ENCODE measurements at places on chromosomes 7 and 10.

- DNase-seq: no peak
Observed at GRCh38 chr7:2306688-2307087, 7.6 kb downstream of the SNX8 start.

DNA sequence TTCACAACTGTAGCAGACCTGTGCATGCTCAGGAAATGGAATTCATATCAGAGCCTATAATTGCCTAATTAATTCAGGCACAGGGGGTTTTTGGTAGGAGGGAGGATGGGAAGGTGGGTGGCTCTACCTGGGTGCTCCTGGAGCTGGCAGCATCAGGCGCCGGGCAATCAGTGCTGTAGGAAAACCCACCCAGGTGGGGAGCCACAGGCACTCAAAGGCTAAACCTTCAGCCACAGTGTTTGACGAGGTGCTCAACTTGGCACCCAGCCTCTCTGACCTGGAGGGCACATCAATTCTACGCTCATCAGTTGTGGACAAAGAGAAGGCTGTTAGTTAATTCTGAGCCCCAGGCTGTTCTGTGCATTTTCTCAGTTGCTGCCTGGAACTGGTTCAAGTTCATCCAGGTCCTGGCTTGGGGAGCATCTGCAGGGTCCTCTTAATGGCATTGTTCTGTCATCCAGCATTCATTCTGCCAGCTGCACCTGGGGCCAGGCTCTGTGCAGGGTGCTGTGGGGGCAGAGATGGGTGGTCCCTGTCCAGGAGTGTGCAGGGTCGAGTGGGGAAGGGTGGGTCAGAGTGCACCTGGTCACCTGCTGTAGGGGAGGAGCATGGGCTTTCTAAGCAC is 54.1 kb upstream of the NPTX2 start:
- no peak for DNase-seq

DNA sequence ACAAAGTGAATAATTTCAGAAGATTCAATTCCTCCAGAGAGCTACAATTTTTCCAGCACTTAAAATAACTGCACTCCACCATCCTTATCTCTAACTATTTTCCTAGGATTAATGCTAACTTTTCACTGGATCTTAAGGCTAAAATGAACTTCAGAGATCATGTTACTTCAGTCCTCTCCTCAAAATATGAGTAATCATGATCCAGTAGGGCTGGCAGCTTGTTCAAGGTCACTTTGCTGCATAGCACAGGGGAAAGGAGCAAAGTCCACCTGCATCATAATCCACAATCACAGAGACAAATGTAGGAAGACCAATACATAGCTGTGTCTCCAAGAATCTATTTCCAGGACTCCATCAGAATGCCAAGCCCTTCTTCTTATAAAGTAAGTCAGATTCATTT is 150.3 kb downstream of the LRRTM3 start:
- no peak for DNase-seq

- no peak for DNase-seq
Observed at GRCh38 chr10:59635502-59636290, 74.0 kb downstream of the SLC16A9 start.
